ENCODE measurements at places on chromosomes 7 and 10. TPM values are rescaled to one million over a fixed set of nuclear protein-coding genes. Genes with fewer than 3 reads are reported as not detected.

DNA sequence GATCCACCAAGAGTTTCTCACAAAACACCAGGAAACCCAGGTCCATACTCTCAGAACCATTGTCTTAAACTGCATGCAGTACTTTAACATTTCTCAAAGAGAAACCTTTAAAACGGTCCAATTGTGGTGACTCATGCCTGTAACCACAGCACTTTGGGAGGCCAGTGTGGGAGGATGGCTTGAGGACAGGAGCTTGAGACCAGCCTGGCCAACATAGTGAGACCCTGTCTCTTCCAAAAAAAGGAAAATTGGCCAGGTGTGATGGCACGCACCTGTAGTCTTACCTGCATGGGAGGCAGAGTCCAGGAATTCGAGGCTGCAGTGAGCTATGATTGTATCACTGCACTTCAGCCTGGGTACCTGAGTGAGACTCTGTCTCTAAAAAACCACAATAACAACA is 97.5 kb upstream of the OIT3 start:
- no peak for DNase-seq

- no peak for DNase-seq
These were observed 40.2 kb downstream of the CYCS start for GRCh38 chr7:25084821-25085220.

GRCh38 chr7:127392182-127392565 is 334 bp downstream of the ZNF800 start:
- peak; percentile 66 for DNase-seq

DNA sequence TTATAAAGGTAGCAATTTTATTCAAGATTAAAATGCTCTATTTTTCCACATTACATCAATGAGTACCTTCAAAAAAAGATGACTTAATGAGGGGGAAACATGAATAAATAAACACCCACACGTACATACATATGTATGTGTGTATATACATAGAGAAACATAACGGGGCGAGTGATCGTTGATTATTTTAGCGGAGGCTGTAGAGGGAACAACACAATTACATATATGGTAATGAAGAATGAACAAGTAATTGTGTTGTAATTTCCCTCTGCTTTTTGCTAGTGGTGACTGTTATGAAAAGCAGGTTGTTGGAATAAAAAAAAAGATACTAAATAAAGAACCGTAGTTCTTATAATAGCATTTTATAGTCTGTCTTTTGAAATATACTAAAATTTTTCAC is 63.2 kb downstream of the CACNB2 start:
- no peak for DNase-seq

DNA sequence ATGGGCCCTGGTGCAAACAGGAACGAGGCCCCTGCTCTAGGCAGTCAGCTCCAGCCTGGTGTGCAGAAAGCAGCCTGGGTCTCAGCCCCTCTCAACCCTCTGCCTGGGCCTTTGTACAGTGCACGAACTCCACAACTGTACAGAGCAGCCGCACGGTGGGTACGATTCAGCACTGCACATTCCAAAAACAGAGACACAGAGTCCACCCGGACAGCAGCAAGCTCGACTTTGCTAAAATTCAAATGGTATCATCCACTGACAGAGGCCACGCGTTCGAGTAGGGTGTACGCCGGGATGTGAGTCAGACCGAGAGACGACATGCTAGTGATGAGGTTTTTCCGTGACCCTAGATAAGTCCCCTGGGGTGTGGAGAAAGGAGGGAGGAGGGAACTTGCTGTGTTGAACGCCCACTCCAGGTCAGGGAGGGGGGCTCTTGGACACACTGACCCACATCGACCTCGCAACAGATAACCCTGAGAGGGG is 65.6 kb upstream of the PDGFA start:
- peak; percentile 87 for DNase-seq

- no peak for DNase-seq
These were observed 108.7 kb upstream of the INSIG1 start for GRCh38 chr7:155188821-155189581.

GRCh38 chr10:124615259-124615658 is 128.9 kb downstream of the FAM53B start:
- no peak for DNase-seq

DNA sequence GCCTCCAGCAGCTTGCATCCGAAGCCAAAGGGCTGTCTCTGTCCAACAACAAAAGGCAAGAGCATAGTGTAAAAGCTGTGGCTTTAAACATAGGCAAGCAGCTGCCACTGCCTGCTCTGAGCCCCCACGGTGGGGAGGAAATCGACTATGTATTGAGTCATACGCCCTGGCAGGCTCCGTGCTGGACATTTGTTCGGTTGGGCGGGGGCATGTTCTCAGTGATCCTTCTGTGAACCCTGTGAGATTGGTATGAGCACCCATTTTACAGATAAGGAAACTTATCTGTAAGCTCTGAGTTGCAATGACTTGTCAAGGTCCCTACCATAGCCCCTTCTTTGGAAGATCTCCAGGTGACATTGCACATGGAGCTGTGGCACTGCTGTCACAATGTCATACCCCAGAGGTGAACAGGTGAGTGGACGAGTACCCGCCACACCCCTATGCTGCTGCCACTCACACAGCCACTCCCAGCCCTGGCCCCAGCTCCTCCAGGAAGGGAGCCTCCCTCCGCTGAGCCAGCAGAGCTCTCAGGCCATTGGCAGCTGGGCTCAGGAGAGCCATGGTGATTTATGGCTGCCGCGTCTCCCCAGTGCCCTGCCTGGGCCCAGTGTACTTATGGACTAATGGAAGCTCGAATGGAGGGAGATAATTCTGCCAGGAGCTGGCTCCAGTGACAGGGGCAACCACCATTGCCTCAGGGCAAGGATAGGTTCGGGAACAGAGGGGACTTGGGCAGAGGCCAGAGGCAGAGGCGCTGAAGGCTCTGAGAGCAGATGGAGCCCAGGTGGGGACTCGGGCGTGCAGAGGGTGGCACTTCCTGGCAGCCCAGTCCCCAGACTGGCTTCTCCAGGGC is 43.7 kb downstream of the UNC5B start:
- no peak for DNase-seq

DNA sequence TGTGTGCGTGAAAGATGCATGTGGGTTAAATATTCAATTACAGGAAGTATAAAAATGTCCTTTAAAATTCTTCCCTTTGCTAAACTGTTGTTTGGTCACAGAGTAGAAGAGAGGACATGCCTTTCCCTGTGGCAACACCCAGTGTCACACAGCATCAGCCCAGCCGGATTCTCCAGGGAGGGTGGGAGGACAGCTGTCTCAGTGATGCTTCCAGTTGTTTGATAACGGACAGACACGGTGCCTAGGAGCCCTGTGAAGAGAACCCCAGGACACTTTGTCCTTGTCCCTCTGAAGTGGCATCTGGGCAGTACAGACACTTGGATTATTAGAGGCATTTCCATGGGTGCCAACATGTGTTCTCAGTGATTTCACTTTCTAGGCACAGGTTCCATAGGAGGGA is 306.6 kb upstream of the LRGUK start:
- no peak for DNase-seq

Gene INA
- 0.10 TPM for total RNA-seq

Gene R3HCC1L
- 13.6 TPM for total RNA-seq

Gene STEAP4
- total RNA-seq = not detected

Gene ITPRIP
- 25.3 TPM for total RNA-seq

Gene MMRN2
- not detected for total RNA-seq

Gene DDX21
- 164 TPM for total RNA-seq

Gene PAPOLB
- not detected for total RNA-seq

Gene CCDC6
- total RNA-seq = 43.1 TPM
